Regular cardiac myocyte (primary cell): ENCODE measurements at places on chromosomes 6 and 20. TPM values are rescaled to one million over a fixed set of nuclear protein-coding genes. Genes with fewer than 3 reads are reported as not detected.

The C20orf96 gene
- 1.2 and 2.0 TPM in 2 replicates for total RNA-seq

The THEMIS gene
- under 0.01 and 0.19 TPM in 2 replicates for total RNA-seq

The DEFB118 gene
- not detected in 2 replicates for total RNA-seq

The EPPIN gene
- total RNA-seq, result not detected in 2 replicates

The ZNF165 gene
- total RNA-seq, result 0.38 and 0.56 TPM in 2 replicates

The ISM1 gene
- total RNA-seq, result not detected in 2 replicates

The REV3L gene
- 21.3 and 46.2 TPM in 2 replicates for total RNA-seq

The BMP7 gene
- not detected in 2 replicates for total RNA-seq

The DEFB132 gene
- total RNA-seq, result not detected in 2 replicates

The WFDC10B gene
- not detected in 2 replicates for total RNA-seq

The TSPYL4 gene
- 7.6 and 10.7 TPM in 2 replicates for total RNA-seq

The HLA-DQB1 gene
- total RNA-seq, result under 0.01 TPM in 1 of 2 replicates, not detected in the other

The BPIFA1 gene
- total RNA-seq, result not detected in 2 replicates

The EMILIN3 gene
- total RNA-seq, result not detected in 2 replicates

The RBM38 gene
- 4.5 and 8.2 TPM in 2 replicates for total RNA-seq

The ZNF391 gene
- 0.19 and 2.5 TPM in 2 replicates for total RNA-seq

The GRIK2 gene
- 0.38 and 1.1 TPM in 2 replicates for total RNA-seq

The STMND1 gene
- not detected in 2 replicates for total RNA-seq

The CFAP206 gene
- 0.38 and 1.4 TPM in 2 replicates for total RNA-seq

The RIMS1 gene
- 17.1 and 39.5 TPM in 2 replicates for total RNA-seq

The CRIP3 gene
- not detected in 2 replicates for total RNA-seq

The SLC13A3 gene
- total RNA-seq, result 0.38 and 2.3 TPM in 2 replicates

The NT5E gene
- total RNA-seq, result 306 and 439 TPM in 2 replicates

The EFCAB8 gene
- under 0.01 and 0.38 TPM in 2 replicates for total RNA-seq

The TP53TG5 gene
- total RNA-seq, result under 0.01 TPM in 1 of 2 replicates, not detected in the other

The DEFB124 gene
- total RNA-seq, result not detected in 2 replicates

The OPN5 gene
- not detected in 2 replicates for total RNA-seq

The RIPOR2 gene
- total RNA-seq, result 0.19 and 1.1 TPM in 2 replicates

The FAM217A gene
- not detected in 2 replicates for total RNA-seq

The UBE2J1 gene
- total RNA-seq, result 23.7 and 39.3 TPM in 2 replicates
